ENCODE measurements at places on chromosomes 1 and 21.

DNA sequence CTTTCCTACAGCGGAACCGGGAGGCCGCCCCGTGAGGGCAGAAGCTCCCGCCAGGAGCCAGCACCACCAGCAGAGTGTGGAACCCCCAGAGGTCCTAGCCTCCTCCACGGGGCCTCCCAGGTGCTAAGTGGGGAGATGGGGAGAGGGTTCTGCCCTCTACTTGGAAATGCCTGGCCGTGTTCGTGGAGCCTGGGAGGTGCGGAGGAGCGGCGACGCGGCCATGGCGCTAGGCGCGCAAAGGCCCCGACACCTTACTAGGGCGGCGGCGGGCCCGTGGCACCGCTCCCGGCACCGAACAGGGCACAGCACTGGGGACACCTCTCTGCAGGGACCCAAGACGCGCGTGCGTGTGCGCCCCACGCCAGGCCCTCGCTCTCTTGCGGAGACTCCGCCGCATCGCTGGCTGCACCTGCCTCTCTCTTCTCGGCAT is 1.3 kb upstream of the CACNA1E start:
- no peak for DNase-seq

GRCh38 chr1:119186471-119186870 is 46.0 kb upstream of the WARS2 start:
- no peak for DNase-seq

DNA sequence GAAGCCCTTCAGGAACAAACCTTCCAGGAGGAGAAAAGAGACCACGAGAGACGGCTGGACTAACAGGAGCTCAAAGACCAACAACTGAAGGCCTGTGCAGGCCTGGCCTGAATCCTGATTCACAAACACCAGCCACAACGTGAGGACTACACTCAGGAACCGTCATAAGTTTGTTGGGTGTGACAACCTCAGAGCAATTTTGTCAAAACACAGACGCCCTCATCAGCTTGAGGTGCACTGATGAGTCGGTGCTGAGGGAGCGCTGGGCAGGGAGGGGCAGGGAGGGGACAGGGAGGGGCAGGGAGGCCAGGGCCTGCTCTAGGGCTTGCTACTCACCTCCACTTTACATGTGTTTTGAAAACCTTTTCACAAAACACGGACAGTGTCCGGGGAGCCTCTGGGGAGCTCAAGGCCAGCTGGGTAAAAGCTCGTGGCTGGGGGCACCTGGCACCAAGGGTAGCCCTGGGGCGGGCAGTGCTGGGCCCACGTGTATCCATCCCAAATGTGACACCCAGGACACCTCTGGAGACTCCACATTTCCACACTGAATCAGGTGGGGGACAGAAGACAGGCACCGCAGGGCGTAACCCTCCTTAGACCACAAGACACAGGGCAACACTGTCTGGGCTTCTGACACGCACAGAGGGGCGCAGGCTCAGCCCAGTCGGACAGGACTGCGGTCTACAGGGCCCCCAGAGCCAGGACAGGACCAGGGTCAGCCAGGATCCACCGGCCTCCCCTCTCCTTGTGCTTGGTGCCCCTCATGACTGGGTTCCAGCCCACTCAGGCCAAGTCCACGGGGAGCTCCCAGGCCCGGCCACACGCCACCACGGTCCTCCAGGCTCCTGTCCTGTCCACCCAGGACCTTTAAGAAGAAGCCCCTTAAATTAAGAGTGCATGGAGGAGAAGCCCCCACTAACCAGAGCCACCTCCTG is 16.5 kb downstream of the LSS start:
- DNase-seq = no peak

DNA sequence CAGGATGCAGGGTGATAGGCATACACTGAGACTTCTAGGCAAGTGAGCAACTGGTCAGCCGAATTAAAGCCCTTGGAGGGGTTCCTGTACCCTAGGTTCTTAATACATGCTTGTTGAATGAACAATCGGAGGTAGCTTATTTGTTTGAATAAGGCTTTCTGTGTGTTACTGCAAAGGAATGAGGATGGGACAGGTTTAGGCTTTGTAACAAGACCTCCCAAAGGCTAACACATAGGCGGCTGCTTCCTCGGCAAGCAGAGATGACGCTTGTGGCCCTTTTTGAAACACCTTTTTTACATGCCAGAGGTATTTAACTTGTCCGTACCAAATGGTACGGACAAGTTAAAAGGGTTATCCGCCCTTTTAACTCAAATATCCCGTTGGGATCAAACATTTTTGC is 511.6 kb downstream of the KIF26B start:
- DNase-seq = no peak

DNA sequence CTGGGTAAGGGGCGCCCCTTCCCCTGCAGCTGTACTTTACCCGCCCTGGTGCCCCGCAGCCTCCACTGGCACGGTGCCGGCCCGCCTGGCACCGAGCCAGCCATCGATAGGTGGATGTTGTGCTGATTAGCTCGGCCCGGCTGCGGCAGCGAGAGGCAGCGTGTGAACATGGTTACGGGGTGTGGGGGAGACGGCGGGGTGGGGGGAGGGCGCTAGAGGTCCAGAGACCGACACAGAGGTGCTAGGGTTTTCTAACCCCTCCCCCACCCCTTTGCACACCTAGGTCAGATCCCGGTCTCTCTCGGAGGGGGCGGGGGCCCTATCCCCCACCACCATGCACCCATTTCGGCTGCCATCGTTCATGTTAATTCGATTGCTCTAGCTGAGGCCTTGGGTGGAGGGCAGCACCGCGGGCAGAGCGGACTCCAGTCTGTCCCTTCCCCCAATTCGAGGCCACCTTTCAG is 6.7 kb downstream of the EFNA4 start:
- DNase-seq = no peak

DNA sequence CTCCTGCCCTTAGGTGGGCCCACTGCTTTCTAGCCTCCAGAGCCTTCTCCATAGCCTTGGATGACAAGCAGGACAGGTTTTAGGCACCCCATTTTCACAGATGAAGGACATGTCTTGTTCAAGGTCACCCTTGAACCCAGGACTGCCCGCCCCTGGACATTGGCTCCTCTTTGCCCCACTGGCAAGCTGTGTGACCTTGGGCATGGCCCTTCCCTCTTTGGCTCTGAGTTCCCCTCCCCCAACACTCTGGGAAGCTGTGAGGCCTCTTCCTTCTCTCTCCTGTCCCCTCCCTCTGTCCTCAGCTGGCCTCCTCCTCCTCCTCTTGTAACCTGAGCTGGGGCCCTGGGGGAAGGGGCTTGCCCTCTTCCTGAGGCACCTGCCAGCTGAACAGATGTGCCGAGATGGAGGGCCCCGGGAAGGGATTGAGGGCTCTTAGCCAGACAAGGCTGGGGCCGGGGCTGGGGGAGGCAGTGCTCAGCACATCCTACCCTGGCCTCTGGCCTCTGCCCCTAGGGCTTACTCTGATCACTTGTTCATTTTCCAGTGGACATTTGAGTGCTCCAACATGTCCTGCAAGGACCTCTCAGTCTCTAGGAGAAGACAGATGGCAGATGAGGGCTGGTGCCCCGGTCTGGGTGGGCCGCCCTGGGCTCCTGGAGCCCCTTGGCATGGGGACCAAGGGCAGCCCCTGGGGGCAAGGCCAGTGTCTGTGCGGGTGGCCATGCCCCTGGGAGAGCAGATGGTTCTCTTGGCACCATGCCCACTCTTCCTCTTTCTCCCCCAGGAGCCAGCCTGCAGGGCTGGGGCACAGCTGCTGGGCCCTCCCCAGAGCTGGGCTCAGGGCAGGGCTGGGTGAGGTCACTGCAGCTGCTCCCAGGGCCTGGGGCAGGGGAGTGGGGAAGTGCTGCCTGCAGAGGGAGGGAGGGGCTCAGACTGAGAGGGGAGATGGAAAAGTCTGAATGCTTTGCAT is 10.7 kb downstream of the FOXO6 start:
- DNase-seq = peak; percentile 16

- no peak for DNase-seq
These were observed 209.1 kb upstream of the ZP4 start for GRCh38 chr1:238099871-238100270.

DNA sequence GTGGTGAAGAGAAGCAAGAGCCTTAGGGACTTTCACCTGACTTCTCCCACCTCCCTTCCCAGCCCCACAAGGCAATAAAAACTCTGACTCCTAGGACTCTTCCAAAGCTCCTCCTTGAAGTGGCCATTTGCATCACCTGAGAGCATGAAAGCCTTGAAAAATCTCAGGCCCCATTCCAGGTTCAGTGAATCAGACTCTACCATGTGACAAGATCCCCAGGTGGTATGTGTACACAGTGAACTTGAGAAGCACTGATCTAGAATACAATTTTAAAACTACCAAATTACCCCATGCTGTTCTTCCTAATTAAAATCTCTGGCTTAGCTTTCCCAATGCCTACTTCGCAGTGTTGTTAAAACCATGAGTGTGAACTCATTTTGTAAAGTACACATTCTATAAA is 195.1 kb upstream of the SAMSN1 start:
- no peak for DNase-seq

GRCh38 chr1:119771770-119772169 is 3.1 kb upstream of the HMGCS2 start:
- DNase-seq = no peak

DNA sequence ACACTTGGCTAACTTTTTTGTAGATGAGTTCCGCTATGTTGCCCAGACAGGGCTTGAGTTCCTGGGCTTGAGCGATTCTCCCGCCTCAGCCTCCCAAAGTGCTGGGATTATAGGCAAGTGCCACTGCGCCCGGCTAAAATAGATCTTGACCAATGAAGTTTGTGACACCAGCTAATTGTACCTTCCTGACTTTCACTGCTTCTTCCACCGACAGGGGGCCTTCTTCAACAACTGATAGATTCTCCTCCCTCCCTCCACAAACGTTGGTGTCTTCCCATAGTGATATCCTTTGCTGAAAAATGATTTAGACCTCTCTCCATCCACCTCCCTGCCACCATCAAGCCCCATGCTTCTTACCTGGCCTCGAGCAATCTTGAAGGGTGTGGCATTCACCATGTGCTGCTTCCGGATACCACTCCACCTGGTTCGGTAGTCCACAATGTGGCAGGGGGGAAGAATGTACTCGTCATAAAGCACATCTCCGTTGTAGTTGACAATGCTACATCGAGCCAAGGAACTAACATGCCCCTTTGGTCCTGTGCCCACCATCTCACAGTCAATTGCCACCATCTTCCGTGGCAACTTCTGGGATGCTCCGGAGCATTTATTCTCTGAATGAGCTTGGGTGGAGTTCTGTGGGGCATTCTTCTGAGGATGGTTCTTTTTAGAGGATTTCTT is 1.6 kb upstream of the METTL25B start:
- DNase-seq = no peak

DNA sequence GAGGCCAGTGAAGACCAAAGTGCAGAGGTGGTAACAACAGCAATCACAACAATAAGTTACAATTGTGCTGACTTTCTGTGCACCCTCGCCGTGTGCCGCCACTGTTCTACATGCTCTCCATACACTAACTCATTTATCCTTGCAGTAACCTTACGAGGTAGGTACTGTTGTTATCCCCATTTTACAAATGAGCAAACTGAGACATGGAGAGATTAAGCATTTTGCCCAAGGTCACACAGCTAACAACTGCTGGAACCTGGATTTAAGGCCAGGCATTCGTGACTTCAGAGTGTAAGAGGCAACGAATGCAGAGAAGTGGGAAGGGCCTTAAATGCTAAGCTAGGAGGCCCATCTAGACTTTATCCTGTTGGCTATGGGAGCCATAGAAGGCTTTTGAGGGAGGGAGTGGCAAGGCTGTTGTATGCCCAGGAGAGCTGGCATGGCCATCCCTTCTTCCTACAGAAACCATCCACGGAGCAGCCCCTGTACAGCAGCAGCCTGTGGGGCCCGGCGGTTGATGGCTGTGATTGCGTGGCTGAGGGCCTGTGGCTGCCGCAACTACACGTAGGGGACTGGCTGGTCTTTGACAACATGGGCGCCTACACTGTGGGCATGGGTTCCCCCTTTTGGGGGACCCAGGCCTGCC is 36.6 kb downstream of the AZIN2 start:
- no peak for DNase-seq

- no peak for DNase-seq
These were observed 6.6 kb upstream of the DDAH1 start for GRCh38 chr1:85471558-85471957.

DNA sequence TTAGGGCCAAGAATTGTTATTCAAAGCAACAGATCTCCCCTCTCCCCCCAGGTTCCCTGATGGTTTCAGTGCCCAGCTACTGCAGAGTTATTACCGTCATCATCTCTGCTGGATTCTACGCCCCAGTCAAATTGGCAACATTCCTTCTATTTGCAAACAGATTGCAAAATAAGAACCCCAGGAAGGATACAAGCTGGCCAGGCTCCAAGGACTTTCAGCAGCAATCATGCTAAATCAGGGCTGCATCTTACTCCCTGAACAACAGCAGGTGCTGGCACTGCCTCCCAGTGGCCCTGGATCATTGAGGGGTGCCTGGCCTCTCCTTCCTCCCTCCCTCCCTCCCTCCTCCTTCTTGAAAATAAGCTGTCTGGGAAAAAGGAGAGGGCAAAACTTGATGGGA is 521.6 kb upstream of the BEND5 start:
- no peak for DNase-seq

- DNase-seq = no peak
These were observed 546 bp downstream of the DONSON start for GRCh38 chr21:33587792-33588484.

GRCh38 chr1:192766009-192766625 is 42.7 kb upstream of the RGS2 start:
- DNase-seq = no peak

DNA sequence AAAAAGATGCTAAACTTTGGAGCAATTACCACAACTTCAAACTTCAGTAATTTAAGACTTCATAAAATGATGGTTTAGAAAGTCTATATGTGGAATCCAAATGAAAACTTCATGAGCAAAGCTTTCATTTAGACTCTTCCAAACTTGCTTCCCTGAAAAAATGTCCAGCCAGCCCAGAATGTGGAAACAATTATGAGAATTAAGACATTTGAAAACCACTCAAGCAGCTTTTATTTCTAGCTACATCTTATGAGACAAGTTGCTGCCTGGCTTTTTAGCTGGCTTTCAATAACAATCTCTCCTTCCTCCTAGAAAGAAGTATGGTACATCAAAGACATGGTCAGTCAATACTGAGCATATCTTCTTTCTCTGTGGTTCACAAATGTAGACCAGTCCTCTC is 21.8 kb downstream of the LPAR3 start:
- DNase-seq = no peak

GRCh38 chr1:63772876-63773275 is 941 bp upstream of the ROR1 start:
- no peak for DNase-seq

DNA sequence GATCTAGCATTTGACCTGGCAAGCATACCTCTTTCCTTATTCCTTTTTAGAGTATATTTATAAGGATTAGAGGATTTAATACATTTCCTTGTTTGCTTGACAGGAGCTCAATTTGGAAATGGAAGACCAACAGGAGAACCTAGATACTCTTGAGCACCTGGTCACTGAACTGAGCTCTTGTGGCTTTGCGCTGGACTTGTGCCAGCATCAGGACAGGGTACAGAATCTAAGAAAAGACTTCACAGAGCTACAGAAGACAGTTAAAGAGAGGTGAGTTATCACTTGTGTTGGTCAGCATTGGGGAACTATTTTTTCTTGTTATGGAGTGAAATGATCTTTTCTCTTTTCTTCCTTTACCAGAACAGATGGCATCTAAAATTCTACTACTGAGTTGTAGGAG is 123.4 kb upstream of the BMP8A start:
- no peak for DNase-seq

Data from HFF-Myc (cell line).